Liver (tissue), 10 donors: ENCODE measurements at places on chromosomes 2 and 18. TPM values are rescaled to one million over a fixed set of nuclear protein-coding genes. Genes with fewer than 3 reads are reported as not detected.

The RSAD2 gene
- total RNA-seq = 15.9 TPM

The RTP5 gene
- total RNA-seq = not detected

The SPC25 gene
- total RNA-seq = not detected

The PSTPIP2 gene
- total RNA-seq = 12.8 TPM

The CYBRD1 gene
- 51.1 TPM for total RNA-seq

DNA sequence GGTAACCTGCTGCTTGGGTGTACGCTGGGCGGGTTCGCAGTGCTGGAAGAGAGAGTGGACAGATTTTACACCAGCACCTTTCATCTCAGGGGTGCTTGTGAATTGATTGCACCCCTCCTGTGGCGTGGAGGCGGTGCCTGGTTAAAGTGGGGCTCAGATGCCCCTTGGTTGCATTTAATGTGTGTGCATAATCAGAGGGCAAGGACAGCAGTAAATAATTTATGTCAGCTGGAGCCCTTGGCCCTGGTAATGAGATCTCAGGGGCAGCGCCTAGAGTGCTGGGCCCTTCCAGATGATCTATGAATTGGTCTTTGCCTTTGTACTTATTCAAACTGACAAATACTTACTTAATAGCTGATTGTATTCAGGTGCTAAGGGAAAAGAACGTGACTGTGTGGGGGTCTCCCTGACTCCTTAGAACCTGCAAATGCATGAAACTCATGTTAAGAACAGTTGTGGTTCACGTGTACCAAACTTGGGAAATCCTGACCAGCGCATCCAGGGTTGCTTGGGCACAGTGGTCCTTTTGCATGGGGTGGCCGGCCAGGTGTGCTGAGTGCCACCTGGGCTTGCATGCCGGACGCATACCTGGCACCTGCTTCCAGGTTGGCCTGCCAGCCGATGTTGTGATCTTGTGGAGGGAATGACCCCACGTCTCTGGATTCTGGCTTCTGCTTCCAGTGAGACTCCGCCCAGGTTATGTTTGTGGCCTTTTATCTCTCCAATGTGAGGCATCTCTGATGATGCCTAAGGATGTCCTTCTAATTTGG lies 118.5 kb downstream of the AGAP1 start:
- H3K27me3 ChIP-seq = no peaks in the 10 kb centered on the region
- no peak for DNase-seq
- no peak overlapping the region for H3K4me3 ChIP-seq
- H3K36me3 ChIP-seq = no peaks in the 10 kb centered on the region
- peaks cover 14% of the 10 kb centered on the region for H3K4me1 ChIP-seq
- no peak overlapping the region for H3K27ac ChIP-seq

DNA sequence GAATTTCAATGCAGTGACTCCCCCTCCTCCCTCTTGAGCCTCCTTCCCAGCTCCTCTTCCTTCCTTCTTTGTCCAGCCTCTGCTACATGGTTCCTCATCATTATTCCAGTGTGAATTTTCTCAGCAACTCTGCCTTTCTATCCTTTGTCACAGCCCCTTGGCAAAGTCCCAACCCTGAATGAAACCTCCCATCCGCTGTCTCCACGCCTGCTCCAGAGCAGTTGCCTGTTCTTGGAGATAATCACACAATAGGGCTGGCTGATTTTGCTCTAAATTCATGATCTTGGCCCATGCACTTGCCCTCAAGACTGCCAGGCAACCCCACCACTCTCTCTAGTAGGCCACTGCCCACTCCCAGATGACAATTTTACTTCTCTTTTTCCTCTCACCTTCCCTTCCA lies 61.4 kb downstream of the BCL2L11 start:
- no peaks in the 10 kb centered on the region for H3K27me3 ChIP-seq
- no peaks in the 10 kb centered on the region for H3K36me3 ChIP-seq
- peaks cover 24% of the 10 kb centered on the region for H3K4me1 ChIP-seq
- H3K4me3 ChIP-seq = no peak overlapping the region
- DNase-seq = no peak

- peak overlapping the region; percentile 25 for H3K27ac ChIP-seq
- no peak overlapping the region for H3K4me3 ChIP-seq
- H3K36me3 ChIP-seq = no peaks in the 10 kb centered on the region
- H3K4me1 ChIP-seq = peaks cover 6% of the 10 kb centered on the region
These were observed 16.2 kb upstream of the MAPRE2 start for GRCh38 chr18:35024965-35025364.

GRCh38 chr2:54903736-54904554 lies 146.3 kb downstream of the RTN4 start:
- peak overlapping the region; percentile 97 for H3K27ac ChIP-seq
- no peak overlapping the region for H3K4me3 ChIP-seq
- H3K4me1 ChIP-seq = peaks cover 57% of the 10 kb centered on the region

DNA sequence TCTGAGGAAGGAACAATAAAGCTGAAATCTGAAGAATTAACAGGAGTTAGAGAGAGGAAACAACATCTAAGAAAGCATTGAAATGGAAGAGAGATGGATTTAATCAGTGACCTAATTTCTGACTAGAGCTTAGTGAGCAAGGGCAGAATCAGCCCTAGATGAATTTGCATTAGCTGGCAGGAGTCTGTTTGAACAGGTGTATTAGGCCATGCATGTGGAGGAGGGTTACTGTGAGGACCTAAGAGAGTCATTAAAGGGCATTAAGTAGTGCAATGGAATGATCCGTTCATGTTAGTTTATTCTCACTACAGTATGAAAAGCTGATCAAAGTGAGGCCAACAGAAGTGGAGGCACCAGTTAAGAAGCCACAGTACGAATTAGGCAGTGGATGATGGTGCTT lies 285.3 kb downstream of the GRB14 start:
- H3K36me3 ChIP-seq = no peaks in the 10 kb centered on the region
- no peaks in the 10 kb centered on the region for H3K4me1 ChIP-seq
- DNase-seq = no peak
- no peaks in the 10 kb centered on the region for H3K27me3 ChIP-seq

DNA sequence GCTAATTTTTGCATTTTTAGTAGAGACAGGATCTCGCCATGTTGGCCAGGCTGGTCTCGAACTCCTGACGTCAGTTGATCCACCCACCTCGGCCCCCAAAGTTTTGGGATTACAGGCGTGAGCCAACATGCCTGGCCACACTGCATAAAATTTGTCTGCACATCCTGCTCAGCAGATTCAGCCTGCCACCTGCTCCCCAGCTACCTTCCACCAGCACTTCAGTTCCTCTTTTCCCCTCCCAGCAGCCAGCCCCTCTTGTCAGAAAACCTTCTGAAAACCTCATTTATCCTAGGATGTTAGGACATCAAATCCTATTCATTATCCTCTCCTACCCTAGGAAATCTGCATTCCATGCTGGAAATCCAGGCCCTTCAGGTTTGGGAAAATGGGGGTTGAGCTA lies 99.4 kb upstream of the STPG4 start:
- DNase-seq = no peak
- no peaks in the 10 kb centered on the region for H3K27me3 ChIP-seq
- H3K4me1 ChIP-seq = no peaks in the 10 kb centered on the region
- H3K27ac ChIP-seq = no peak overlapping the region

GRCh38 chr2:17426743-17427142 lies 91.5 kb downstream of the RAD51AP2 start:
- no peak overlapping the region for H3K4me3 ChIP-seq
- H3K27ac ChIP-seq = no peak overlapping the region
- no peaks in the 10 kb centered on the region for H3K4me1 ChIP-seq
- H3K36me3 ChIP-seq = no peaks in the 10 kb centered on the region

DNA sequence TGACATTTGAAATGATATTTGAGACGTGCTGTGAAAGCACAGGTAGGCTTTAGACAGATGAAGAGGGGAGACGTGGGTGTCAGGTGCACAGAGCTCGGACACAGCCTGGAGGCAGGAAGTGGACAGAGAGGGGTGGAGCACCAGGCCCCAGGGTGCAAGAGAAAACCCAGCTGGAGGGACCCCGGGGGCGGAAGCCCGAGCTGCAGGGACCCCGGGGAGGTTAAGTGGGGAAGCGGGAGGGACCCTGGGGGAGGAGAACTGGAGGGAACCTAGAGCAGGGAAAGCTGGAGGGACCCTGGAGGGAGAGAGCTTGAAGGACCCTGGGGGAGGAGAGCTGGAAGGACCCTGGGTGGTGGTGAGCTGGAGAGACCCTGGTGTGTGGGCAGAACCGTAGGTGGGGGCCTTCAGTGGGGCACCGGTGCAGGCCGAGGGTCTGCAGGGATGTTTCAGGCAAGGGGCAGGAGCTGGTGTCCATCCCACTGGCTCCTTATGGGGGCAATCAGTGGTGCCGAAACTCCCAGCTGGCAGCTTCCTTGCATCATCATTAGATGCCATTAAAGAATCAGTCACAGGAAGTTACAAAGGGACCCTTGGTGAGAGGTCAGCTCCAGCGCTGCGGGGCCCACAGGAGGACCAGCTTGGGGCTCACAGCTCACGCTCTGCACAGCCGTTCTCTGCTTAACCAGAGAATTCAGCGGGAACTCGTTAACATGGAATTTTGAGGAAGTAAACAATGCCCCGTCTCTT lies 246.6 kb downstream of the EIPR1 start:
- H3K36me3 ChIP-seq = no peaks in the 10 kb centered on the region
- no peaks in the 10 kb centered on the region for H3K27me3 ChIP-seq
- no peak for DNase-seq
- no peak overlapping the region for H3K27ac ChIP-seq
- H3K4me3 ChIP-seq = no peak overlapping the region

- DNase-seq = no peak
- no peak overlapping the region for H3K27ac ChIP-seq
- no peak overlapping the region for H3K4me3 ChIP-seq
- no peaks in the 10 kb centered on the region for H3K4me1 ChIP-seq
- no peaks in the 10 kb centered on the region for H3K36me3 ChIP-seq
- H3K27me3 ChIP-seq = no peaks in the 10 kb centered on the region
These were observed 17.7 kb upstream of the ACTR3 start for GRCh38 chr2:113872201-113872600.
